Forelimb muscle (tissue), 1 donor: ENCODE measurements at places on chromosomes 7 and 10. TPM values are rescaled to one million over a fixed set of nuclear protein-coding genes. Genes with fewer than 3 reads are reported as not detected.

The GHITM gene
- 114 TPM for polyA plus RNA-seq

The LIPK gene
- not detected for polyA plus RNA-seq

The NKX1-2 gene
- not detected for polyA plus RNA-seq

The BMPR1A gene
- 46.0 TPM for polyA plus RNA-seq

The PLEKHS1 gene
- 0.05 TPM for polyA plus RNA-seq

The ZNF488 gene
- 3.5 TPM for polyA plus RNA-seq

DNA sequence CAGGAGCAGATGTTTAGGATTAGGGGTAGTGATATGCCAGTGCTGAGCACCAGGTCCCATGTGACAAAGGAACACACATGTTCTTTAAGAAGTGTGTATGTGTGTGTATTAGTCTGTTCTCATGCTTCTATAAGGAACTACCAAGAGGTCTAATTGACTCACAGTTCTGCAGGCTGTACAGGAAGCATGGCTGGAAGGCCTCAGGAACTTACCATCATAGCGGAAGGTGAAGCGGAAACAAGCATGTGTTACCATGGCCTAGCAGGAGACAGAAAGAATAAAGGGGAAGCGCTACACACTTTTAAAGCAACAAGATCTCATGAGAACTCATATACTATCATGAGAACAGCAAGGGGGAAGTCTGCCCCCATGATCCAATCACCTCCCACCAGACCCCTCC lies 22.8 kb upstream of the PDZD8 start:
- no peak for DNase-seq

- DNase-seq: no peak
These were observed 135.9 kb downstream of the PAXIP1 start for GRCh38 chr7:154867068-154867467.

DNA sequence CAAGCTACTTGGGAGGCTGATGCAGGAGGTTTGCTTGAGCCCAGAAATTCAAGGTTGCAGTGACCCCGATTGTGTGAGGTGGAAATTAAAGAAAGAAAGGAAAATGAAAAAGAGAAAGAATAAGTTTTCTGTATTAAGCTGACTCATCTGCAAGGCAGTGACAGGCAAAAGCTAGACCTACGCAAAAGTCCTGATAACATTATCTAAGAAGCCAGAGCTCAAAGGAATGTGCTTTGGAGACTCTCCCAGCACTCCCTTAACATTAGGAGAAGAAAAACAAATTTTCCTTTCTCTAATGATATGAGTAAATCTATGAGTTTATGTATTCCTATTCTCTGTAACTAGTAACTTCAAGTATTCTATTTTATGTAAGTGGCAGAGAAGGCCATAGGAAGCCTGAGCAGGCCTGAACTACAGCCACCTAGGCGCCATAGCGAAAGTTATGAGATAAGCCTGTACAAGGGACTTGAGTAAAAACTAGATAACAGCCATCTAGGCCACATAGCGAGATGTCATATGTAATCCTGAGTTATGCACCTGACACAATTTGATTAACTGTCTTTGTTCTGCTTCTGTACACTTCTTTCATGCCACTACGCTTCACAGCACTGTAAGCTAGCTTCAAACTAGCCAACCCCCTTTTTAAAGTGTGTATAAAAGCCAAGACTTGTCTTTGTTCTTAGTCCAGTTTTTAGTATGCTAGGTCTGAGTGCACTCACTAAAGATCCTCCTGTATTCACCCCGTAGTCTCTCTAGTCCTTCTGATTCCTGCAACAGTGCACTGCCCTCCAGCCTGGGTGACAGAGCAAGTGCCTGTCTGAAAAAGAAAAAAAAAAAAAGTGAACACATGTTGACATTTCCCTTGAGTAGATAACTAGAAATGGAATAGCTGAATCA lies 9.4 kb upstream of the ZWINT start:
- no peak for DNase-seq

- DNase-seq: no peak
These were observed 260.3 kb downstream of the AHR start for GRCh38 chr7:17558558-17559332.
